Adipocyte (in vitro differentiated cells): ENCODE measurements at places on chromosomes 6 and 20.

GRCh38 chr6:87589693-87590416, at the start of the genes ORC3 and RARS2:
ORC3 (plus strand) TSS chr6:87590135; CDS start chr6:87590169, 34 bp downstream.
RARS2 (minus strand) TSS chr6:87589987; CDS start chr6:87589957, 30 bp downstream.
- DNase-seq: peak; percentile 99

DNA sequence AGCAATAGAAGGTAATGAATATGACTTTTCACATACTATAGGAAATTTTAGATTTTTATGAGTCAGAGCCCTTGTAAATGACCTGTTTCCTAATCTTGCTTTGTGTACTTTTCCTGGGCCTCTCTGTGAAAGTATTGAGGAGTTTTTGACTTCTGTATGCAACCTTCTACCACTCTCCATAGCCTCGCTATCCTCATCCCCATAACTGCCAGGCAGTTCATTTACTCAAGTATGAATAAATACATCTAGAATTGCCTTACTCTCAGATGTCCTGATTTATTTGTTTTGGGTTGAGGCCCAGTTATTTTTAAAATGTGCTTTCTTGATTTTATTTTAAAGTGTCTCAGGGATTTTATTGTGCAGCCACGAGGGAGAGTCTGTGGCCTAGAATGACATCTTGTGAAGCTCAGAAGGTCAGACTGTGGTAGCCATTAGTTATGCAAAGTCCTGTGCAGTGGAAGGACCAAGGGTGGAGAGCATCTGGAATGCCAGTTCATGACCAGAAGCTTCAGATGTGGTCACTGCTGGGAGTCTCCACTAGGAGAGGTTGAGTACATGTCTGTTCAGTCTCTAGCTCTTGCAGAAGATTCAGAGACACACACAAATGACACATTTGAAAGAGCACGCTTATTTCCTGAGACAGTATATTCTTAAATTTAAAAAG, 346.2 kb upstream of the IMPG1 start:
- DNase-seq: no peak

DNA sequence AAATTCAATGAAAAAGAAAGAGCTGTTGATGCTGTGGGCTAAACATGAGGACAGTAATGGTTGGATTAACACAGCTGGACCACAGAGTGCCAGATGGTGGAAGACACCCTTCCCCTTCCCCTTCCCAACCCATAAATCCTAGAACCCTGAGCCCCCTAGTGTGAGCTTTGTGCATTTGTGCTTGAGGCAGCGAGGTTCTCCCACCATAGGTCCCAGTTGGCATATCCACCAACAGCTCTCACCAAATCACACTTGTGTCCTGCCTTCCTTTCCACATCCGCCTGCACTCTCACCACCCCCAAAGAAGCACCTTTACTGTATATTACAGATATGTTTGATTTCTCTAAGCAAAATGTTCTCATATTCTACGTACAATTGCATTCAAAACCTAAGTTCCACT, 32.8 kb upstream of the HBS1L start:
- DNase-seq: no peak

DNA sequence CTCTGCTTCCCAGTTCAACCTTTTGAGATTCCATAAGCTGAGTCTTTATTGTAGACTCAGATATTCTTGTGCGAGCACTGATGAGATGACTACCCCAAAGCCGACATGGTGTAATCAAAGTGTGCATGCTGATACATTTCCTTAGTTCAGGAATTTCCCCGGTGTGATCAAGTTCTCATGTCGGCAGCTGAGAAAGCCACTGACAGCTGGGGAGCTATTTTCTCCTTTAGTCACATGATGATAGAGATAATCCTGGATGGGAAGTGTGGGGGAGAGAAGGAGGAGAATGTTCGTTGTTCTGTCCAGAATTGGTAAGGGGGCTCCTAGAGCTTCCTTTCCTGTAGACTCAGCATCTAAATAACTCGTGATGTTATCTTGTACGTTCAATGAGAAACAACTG, 7.7 kb upstream of the CAP2 start:
- DNase-seq: no peak

- no peak for DNase-seq
Observed at GRCh38 chr20:24547967-24548366, 78.5 kb downstream of the SYNDIG1 start.
